ENCODE measurements at places on chromosomes 12 and 14. TPM values are rescaled to one million over a fixed set of nuclear protein-coding genes. Genes with fewer than 3 reads are reported as not detected.
A peak's percentile ranks its signal among the peaks of the same experiment; 100 is the strongest.

DNA sequence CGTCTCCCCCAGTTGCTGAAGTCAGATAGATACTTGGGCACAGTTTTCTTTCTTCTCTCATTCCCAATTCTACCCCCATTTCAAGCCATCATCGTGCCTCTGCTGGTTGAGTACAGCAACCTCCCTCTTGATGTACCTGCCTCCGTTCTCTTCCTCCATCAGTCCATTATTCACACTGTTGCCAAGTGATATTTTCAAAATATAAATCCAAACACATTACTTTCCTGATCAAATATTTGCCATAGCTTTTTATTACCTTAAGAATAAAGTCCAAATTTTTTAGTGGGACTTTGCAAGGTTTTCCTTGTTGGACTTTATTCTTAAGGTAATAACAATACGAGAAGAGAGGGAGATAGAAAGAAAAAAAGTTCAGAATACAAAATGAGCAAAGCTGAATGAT lies 18.6 kb upstream of the SSPN start:
- no peak for DNase-seq

DNA sequence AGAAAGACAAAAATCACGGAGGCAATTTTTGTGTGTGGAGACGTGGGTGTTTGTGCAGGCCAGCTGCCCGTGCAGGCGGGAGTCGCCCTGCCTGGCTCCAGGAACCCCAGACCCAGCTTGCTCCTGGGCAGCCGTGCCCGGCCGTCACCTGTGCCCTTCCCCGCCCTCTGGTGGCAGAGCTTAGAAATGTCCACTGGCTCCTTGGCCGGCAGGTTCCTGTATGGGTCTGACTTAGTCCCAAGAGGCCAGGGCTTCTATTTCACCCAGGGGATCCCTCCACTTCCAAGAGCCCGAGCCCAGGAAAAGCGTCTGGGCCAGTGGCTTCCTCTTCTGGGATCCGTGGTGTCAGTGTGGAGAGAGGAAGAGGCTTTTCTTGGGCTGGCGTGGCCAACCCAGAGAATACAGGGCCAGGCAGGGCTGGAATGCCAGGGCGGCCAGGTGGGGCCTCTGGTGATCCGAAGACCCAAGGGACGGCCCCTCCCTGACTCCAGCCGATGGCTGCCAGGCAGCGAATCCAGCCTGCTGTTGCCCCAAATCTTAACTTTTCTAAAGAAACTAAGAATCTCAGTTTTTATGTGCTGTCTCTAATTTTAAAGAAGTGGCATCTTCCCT lies 120.9 kb downstream of the TMEM132C start:
- no peak for DNase-seq

DNA sequence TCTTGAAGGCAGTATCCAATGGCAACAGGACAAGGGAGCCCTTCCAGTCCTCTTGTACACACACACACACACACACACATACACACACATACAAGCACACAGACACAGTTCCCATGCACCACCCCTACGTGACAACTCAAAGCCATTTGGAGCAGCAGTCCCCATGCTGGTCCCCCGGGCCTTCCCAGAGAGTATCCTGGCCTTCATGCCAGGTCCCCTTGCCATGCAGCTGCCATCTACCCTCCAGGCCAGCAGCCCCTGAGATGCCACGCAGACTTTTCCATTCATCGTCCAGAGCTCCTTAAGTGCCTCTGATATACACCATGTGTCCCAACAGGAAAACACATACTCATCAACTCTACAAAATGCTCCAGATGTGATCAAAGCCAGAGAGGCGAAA lies 159.5 kb downstream of the ANO2 start:
- no peak for DNase-seq

DNA sequence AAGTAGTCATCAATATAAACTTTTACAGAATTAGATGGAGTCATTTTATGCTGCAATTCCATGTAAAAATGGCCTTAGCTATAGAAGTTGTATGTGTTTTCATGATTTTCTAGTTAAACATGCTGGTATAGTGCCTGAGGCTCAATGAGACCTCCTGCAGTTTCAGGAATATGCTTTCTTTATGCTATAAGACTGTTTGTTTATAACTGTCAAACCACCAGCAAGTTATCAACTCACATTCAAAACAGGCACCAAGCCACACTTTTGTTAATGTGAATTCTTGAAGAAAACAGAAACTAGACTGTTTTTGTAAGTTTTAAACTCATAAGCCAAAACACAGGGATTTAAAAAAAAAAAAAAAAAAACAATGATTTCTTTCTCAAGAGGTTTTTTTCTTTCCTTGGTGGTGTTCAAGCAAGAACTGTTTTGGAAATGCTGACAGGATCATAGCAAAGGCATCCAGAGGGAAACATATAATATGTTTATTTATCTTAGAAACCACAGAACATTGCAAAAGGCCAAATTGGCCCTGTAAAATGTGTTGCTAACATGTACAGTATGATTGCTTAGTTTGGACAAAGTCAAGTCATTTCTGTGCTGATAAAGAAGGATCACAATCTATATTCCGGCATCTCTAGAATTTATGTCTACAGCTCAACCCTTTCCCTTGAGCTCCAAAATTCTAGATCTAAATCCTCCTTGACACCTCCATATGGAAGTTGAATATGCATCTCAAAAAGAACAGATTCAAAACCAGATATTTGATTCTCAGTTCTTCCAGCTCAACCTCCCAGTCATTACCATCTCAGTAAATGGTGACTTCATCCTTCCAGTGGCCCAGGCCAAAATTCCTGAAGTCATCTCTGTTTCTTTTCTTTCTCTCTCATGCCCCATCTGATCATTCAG lies 29.0 kb upstream of the LUM start:
- DNase-seq, result no peak

- no peak for DNase-seq
Measured at GRCh38 chr12:9114946-9115345, 773 bp downstream of the A2M start.

GRCh38 chr12:71070416-71071128 lies 87.2 kb downstream of the TSPAN8 start:
- no peak for DNase-seq

GRCh38 chr14:36996133-36996856 lies 176.1 kb downstream of the SLC25A21 start:
- no peak for DNase-seq

- DNase-seq, result no peak
Measured at GRCh38 chr12:11943919-11944700, 126.6 kb upstream of the BCL2L14 start.

- no peak for DNase-seq
Measured at GRCh38 chr14:58465421-58465820, 37.9 kb downstream of the KIAA0586 start.

DNA sequence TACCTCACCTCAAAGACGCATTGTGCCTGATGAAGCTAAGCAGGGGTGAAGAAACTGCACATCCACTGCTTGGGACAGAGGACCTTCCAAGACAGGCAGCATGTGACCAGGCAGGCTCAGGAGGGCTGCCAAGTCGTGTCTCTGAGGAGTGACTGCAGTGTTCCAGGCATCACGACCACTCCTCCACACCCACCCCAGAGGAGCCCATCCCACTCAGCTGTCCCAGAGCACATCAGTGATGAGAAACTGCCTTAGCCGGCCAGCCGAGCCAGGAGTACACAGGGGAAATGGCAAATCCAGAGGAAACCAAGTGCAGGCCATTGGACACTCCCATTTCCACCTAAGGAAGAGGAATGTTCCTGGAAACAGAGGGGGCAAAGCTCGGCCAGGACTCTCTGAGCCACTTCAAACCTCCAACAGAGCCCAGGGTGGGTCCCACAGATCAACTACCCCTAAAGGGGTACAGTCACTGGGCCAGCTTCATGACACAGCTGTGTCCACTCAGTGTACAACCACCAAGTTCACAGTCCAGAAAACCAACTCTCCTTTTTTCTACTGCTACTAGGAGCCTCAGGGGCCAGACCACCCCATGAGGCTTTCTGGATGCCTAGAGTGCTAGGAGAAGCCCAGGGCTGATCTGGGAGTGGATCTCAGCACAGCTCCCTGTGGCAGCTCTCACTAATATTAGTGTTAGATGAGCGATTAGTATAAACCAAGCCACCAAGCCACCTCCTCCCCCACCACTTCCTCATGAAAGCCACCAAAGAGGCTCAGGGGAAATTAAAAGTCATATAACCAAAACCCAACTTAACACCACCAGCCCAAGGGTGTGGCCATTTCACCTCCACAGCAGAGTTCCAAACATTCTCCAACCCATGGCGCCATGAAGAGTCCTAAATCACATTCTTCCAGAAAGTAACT lies 15.4 kb downstream of the PXN start:
- DNase-seq, result no peak

GRCh38 chr12:104167519-104168458 lies 29.8 kb upstream of the NFYB start:
- no peak for DNase-seq

DNA sequence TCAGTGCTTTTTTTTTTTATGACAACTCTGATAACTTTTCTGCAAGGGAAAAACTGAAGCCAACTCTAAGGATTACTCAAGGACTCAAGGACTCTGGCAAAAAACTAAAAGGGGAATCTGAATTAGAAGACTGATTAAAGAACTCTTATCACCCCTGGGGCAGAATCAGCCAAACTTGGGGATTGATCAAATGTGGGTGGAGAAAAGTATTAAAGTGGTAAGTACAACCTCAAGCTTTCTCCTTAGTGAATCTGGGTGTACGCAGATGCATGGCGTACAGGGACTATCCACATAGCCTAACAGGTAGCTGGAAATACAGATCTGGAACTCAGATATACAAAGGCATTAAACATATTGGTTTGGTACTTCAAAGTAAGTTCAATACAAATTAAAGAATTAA lies 7.3 kb downstream of the LIMA1 start:
- no peak for DNase-seq

DNA sequence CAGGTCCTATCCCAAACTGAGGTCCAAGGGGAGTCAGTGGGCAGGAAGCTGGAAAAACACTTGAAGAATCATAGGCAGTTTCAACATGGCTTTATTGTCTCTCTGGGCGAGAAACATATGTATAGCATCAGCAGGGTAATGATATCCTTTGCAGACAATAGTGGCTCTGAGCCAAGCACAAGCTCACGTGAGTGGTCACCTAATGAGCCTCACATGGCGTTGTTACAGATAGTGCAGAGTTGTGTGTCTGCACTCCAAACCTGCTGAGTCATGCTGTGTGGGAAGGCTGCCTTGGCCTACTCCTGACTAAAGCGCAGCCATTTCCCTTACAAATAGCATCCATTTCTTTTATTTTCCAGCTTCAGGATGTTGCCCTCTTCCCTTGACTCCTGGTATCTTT lies 105.2 kb upstream of the SYT1 start:
- DNase-seq, result no peak

- no peak for DNase-seq
Measured at GRCh38 chr14:22748206-22748605, 18.3 kb upstream of the OXA1L start.

- DNase-seq, result no peak
Measured at GRCh38 chr12:28089338-28089737, 100.9 kb upstream of the CCDC91 start.

DNA sequence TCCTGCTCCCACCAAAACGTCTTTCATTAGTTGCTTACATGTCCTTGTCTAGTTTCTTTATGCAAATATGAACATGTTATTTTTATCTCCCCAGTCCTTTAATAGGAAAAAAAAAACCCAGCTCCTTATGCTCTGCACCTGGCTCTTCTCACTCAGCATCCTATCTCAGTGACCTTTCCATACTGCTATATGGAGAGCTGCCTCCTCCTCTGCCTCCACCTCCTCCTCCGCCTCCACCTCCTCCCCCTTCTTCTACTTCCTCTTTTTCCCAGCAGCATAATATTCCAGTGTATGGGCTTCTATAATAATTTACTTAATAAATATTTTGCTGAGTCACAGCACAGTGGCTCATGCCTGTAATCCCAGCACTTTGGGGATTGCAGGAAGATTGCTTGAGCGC lies 31.5 kb downstream of the ABCB9 start:
- DNase-seq, result no peak

DNA sequence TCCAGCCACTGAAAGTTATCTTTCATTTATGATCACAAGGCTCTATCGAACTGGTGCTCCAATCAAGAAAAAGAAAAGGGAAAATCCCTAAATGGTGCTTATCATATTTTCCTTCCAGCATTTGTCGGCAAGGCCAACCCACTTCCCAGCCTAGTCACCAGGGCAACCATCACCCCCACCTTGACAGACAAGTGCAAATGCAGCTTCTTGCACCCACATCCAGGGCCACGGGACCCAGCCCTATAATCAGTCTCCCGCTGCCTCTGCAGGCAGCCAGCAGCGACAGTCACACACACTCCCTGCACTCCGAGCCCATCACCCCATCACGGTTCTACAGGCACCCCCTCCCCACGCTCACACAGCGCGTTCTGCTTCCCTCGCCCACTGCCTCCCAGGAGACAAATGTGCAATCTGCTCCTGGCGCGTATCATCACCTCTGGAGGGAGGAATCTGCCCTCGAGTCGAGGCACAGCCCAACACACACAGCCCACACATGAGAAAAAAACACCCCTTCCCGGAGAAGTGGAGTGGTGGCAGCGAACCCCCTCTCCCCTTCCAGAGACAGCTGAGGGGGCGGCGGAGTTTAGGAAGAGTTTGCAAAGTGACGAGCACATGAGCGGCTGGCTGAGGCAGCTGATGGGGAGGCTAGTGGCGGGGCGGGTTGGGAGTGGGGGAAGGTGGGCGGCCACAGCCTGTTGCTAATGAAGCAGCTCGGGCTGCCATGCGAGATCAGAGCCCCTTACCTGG lies 9.3 kb upstream of the PPP4R4 start:
- DNase-seq, result no peak

DNA sequence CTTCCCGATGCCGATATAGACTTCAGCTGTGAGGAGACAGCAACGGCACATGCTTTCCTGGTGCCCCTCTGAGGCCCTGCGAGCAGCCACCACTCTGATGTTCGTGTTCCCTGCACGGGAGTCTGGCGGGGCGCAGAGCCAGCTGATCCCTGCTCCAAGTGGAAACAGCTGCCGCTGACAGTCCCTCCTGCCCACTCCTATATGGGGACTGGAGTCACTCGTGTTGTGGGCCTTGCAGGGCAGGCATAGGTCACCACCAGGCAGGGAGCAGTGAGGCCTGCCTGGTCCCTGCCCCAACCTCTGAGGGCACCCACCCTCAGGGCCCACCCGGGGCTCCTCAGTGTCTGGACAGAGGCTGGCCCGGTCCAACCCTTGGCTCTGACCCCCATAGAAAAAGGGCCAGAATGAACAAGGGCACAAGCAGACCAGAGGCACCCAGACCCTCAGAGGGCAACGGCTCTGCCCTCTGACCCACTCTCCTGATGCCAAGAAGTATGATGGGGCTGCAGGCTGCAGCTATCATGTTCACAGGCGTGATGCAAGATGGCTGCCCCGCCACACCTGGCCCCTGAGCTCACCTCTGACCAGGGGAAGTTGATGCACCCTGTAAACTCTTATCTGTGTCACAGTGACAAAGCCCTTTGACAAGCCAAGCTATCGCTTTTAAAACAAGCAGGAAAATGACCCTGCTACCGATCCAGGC lies 181.6 kb downstream of the CALM1 start:
- DNase-seq, result peak; percentile 48

- no peak for DNase-seq
Measured at GRCh38 chr12:12898136-12898717, 6.9 kb downstream of the GPRC5A start.

The MUCL1 gene
- 0.82 TPM for total RNA-seq

The CLECL1 gene
- total RNA-seq, result 3.0 TPM

The NFE2 gene
- 0.20 TPM for total RNA-seq

The GLIPR1 gene
- total RNA-seq, result 10.3 TPM

The TCL1B gene
- total RNA-seq, result not detected

The GLS2 gene
- 4.4 TPM for total RNA-seq

Measured in activated naive CD4-positive, alpha-beta T cell treated with anti-CD3 and anti-CD28 coated beads, Interleukin-2, amount 50 U/mL, for 72 hours (primary cell).